ENCODE measurements at places on chromosomes 4 and X.

DNA sequence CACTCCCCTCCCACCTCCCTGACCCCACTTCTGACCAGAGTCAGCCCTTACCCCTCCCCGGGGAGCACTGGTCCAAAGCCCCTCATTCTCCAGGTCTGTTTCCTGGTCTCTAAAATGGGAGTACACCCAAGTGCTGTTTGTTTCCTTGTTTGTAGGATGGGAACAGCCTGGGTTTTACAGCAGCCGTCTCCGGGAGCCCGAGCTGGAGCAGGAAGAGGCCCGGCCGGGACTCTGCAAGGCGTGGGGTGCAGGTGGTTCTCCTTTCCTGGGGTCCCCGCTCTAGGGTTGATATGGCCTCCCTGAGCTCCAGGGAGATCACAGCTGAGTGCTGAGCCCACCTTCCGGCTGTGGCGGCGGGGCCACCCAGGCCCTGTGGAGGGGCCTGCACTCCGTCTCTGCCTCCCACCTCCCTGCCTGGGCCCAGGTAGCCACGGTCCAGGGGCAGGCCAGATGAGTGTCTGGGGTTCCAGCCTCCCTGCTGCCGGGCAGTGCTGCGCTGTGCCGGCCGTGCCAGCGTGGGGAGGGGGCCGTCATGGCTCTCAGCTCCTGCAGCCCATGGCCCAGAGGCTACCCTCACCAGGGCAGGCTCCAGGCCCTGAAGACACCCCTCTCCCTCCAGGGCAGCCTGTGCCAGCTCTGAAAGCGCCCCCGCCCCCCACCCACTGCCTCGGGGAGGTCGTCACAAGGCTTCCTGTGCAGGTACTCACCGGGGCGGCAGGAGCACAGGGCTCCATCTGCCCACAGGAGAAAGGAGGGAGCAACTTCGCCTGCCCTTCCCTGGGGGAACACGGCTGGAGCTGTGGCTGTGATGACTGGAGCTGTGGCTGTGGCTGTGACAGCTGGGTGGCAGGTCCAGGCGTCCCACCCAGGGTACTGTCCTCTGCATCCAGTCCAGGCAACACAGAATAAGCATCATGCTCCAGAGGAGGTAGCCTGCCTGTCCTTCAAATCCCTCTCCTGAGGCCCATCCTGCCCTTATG lies 98.8 kb downstream of the ADRA2C start:
- DNase-seq, result no peak

DNA sequence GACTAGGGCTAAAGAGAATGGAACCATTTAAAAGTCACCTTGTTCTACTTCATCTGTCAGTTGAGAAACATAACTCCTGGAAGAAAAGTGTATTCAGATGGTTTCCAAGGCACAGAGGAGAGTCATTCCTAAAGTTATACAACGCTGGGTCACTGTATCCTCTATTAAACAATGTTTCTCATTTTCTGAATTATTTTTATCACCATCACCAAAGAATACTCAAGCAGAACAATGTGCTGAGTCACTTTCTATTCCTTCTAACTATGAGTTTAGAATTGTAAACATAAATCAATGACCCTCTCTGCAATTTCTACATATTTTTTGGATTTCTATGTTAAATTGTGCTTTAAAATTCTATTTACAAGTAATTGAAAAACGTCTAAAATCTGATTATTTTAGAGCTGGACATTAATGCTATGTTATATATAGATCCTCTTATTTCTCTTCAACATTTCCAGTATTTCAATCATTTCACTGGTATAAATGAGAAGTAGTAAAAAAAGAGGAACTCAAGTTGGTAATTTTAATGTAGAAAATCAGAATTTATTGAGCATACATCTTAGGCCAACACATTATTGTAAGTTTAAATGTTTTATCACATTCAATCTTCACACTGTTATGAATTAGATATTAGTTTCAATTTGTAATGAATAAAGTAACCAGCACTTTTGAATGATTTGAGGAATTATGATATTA lies 7.5 kb downstream of the DTHD1 start:
- DNase-seq, result no peak

DNA sequence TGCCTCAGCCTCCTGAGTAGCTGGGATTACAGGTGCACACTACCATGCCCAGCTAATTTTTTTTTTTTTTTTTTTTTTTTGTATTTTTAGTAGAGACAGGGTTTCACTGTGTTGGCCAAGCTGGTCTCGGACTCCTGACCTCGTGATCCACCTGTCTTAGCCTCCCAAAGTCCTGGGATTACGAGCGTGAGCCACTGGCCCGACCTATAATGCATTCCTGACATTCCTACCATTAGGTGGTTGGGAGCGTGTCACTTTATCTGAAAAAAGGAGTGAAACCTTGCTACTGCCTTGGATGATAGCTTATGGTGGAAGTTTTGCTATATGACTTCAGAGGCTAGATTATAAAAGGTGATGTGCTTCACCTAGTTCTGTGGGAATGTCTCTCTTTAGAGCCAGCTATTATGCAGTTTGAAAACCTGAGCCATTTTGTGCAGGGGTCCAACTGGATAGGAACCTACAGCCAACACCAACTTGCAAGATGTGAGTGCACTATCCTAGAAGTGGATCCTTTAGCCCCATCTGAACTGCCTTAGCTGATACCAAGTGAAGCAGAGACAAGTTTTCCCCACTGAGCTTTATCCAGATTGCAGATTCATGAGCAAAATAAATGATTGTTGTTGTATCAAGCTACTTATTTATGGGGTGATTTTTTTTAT lies 29.8 kb upstream of the EMCN start:
- DNase-seq, result no peak

GRCh38 chr4:26173619-26174018 lies 147.2 kb upstream of the RBPJ start:
- no peak for DNase-seq

DNA sequence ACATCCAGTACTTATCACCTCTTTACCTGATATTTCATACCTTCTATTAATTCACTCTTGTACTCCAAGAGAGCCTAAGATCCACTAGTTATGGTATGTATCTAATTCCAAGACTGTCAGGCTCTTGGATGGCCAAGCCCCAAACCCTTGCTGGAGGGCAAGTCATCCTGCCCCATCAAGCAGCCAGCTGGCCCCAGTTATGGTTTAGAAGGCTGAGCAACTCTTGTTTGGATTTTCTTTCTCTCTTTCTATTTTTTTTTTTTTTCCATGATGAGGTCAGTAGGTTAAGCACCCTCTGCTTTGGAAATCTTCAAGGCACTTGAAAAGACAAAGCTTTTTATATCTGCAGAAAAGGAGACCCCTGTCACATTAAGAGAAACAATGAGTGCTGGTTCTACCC lies 10.9 kb upstream of the FGF16 start:
- no peak for DNase-seq

- no peak for DNase-seq
Measured at GRCh38 chr4:145709843-145710242, 29.9 kb downstream of the C4orf51 start.

GRCh38 chr4:20565075-20565721 lies 135.1 kb upstream of the PACRGL start:
- DNase-seq, result no peak

DNA sequence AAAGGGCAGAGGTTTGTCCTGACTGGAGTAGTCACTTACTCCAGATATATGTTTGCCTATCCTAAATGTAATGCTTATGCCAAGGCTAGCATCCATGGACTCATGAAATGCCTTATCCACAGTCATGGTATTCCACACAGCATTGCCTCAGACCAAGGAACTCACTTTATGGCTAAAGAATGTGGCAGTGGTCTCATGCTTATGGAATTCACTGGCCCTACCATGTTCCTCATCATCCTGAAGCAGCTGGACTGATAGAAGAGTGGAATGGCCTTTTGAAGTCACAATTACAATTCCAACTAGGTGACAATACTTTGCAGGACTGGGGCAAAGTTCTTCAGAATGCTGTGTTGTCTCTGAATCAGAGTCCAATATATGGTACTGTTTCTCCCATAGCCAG lies 1014.8 kb downstream of the RAPGEF2 start:
- DNase-seq, result no peak

DNA sequence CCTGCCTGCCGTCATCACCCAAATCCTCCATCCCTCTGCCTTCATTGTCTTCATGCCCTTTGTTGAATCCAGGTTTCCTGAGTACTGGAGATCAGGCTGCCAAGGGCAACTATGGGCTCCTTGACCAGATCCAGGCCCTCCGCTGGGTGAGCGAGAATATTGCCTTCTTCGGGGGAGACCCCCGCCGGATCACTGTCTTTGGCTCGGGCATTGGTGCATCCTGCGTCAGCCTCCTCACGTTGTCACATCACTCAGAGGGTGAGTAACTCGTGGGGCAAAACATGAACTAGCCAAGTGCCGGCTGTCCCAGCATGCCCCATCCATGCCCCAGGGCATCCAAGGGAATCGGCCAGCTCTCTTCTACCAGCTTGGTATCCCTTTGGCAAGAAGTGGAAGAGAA lies 19.4 kb downstream of the NLGN3 start:
- DNase-seq, result no peak

GRCh38 chr4:58247792-58248191 lies 1137.6 kb upstream of the IGFBP7 start:
- no peak for DNase-seq

DNA sequence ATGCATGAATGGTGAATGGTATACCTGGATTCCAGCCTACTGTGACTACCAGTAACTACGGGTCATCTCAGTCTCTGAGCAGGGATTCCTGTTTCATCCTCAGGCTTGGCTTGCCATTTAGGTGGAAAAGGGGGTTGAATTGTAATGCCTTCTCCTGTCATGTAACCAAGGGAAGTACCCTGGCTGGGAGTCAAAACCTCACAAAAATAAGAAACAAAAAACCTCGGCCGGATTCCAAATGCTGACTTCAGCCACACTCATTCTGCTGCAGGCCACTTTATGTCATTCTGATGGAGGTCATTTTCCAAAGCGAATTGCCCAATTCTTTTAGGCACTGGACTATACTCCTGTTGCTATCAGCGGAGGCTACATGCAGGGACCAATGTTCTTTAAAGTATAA lies 324.7 kb downstream of the LDB2 start:
- DNase-seq, result no peak

- no peak for DNase-seq
Measured at GRCh38 chr4:124206779-124207605, 505.5 kb downstream of the ANKRD50 start.

DNA sequence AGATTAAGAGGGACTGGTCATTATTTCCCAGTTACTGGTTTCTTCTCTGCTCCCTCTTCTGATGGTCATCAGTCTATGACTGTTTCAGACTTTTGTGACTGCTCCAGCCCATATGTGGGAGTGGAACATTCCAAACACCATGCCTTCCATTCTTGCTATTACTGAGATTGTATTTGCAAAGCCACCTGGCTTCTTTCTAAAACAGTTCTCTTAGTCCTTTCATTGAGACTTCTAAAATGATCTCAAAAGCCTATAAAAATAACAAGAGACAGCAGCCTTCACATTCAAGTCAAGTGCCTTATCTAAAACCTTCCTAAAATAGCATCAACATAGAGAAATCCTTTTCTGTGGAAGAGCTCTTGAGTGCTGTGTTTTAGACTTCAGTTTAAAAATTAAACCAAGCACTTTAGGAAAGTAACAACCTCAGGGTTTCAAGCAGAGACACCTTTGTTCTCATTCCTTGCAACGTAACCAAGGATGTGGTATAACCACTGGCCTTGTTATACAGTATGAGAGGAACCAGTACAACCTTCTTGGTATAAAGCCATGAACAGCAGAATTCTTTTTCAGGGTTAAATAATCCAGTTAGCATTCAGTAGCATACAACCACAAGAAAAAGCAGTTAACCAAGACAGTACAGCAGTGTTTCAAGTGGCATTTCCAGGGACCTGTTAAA lies 97.1 kb downstream of the NFKB1 start:
- DNase-seq, result no peak

GRCh38 chr4:99642725-99643489 lies 14.7 kb downstream of the C4orf54 start:
- no peak for DNase-seq

GRCh38 chrX:39242187-39242586 lies 440.9 kb downstream of the MID1IP1 start:
- DNase-seq, result no peak

DNA sequence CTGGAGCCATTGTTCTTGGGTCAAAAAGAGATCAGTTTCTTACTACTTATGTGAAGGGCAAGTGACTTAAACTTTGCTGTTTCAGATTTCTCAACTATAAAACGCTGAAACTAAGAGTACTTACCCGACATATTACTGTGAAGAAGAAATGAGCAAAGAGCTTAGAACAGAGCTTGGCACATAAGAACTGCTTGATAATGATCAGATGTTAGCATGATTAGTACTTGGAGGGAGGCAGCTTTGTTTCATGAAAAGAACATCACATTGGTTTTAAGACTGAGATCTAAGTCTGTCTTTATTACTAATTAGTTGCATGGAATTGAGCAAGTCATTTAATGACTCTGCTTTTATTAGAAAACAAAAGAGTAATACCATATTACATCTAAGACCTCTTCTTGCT lies 169.1 kb downstream of the ARHGAP24 start:
- no peak for DNase-seq

DNA sequence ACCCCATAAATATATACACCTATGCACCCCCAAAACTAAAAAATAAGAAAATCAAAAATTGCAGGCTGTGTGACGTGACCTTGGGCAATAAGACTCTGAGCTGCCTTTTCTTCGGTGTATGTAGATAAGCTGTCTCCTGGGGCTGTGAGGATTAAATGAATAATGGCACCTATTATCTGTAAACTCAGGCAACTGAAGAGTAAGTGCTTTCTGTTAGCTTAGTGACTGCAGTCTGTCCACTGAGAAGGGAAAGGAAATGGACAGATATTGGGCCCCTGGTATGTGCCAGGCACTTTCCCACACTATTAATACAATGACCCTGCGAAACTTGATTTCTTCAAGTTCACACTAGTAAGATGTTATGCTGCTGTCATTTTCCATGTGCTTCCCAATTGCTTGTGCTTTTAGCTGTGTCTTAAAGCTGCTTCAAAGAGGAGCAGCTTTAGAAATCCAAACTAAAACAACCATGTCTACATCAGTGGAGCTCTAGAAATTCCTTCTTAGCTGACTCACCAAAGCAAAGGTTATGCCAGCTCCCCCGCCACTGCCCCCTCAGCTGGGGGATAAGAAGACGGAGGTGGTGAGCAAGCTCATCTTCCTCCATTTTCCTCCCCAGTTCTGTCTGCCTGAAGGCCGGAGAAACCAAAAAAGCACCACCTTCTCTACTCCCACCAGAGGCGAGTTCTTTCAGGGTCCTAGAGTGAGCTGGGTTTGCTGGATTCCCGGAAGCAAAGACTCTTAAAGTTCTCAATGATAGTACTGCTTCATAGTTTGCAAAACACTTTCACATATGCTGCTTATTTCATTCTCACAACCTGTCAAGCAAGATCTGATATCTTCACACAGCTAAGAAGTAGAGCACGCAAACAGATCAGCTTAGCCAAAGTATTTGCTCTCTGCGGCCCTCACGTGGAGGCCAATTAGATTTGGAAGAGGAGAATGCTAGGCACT lies 8.8 kb upstream of the DGAT2L6 start:
- no peak for DNase-seq

All from CD8-positive, alpha-beta memory T cell (primary cell).